ENCODE measurements at places on chromosomes 3 and 15. TPM values are rescaled to one million over a fixed set of nuclear protein-coding genes. Genes with fewer than 3 reads are reported as not detected.

DNA sequence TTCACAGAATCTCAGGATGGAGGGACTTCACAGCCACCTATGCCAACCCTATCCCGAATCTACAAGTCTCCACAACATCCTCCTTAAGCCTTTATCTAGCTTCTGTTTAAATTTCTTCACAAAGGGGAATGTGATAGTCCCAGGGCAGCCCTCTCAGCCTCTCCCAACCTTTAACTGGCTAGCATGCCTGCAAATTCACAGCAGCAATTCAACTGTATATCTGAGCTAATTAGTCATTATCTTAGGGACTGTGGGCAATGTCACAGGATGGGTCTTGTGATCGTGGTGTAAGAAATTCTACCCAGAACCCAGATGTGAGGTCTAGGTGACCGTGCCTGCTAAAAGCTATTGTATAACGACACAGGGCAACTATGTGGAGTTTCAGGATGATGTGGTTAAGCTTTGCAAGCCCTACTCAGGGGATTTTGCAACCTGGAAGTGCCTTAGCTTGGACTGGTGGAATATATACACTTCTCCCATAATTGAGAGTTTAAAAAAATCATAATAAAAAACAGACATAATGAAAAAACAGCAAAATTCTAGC lies 65.5 kb upstream of the FBN1 start:
- peak; percentile 32 for DNase-seq

The PAQR9 gene
- not detected for total RNA-seq

GRCh38 chr15:83115410-83115809 lies 8.0 kb downstream of the TM6SF1 start:
- no peak for DNase-seq

The NLGN1 gene
- under 0.01 TPM for total RNA-seq

The ERICH6 gene
- total RNA-seq: not detected

DNA sequence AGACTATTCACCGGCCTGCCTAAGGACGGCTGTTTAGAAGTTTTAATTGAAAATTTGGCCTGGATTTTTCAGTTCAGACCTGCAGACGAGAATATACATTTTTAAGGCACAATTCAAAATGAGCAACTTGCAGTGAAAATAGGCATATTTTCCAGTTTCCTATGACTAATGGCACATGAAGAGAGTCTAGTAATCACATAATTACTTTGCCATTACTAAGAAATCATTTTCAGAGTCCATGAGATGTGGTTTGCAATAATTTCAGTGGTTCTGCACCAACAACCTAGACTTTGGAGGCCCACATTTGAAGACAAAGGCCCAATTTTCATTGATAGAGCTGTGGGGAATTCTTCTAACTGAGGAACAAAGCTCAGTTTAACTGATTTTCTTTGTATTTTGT lies 205.3 kb downstream of the SOX2 start:
- no peak for DNase-seq

The SLC35G2 gene
- 6.0 TPM for total RNA-seq

DNA sequence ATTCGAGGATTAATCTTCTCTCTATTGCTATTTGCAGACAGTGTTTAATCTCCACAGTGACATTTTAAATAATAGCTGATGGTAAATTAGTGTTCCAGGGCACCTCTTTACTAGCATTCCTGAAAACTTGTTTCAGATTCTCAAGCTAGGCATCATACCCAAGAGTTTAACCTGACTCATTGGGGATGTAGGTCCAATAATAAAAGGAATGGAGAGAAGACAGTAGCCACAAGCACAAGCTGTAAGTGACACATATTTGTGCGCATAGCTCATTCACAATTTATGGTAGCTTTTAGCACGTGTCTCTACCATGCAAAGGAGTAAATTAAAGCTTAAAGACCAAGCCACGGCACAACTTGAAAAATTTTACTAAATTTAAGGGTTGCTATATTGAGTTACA lies 171.3 kb upstream of the FAM3D start:
- peak; percentile 6 for DNase-seq

DNA sequence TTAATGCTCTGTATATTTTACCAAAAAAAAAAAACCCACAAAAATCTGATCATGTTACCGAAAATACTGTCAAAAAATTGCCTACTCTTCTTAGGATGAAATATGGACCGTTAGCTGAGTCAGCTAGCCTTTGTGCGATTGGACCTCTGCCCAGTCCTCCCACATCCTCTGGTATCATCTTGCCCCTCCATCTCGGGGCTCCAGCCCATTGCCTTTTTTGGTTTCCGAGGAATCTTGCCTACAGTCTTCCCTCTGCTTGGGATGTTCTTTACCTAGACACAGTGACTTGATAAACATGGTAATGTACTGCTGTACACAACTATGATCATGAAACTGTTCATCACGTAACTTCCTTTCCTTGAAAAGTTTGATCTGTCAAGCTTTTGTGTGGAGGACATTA lies 371.4 kb downstream of the SV2B start:
- DNase-seq: no peak

The CYP8B1 gene
- total RNA-seq: not detected

- DNase-seq: no peak
Measured at GRCh38 chr3:18355832-18356231, 69.3 kb downstream of the SATB1 start.

DNA sequence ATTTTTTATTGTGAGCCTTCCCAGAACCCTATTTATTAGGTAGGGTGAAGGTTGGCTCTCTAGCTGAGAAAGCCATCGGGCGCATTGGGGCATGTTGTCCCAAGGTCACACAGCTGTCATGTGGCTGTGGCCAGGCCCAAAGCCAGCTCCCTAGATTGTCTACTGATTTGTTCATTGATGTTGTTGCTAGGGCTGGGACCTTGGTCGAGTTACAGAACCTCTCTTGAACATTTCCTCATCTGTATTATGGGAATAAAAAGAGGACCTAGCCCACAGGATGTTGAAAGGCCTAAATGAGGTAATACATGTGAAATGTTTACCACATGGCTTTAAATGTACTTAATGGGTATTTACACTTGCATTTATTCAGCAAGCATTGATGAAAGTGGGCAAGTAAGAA lies 252.5 kb downstream of the SUCLG2 start:
- no peak for DNase-seq

DNA sequence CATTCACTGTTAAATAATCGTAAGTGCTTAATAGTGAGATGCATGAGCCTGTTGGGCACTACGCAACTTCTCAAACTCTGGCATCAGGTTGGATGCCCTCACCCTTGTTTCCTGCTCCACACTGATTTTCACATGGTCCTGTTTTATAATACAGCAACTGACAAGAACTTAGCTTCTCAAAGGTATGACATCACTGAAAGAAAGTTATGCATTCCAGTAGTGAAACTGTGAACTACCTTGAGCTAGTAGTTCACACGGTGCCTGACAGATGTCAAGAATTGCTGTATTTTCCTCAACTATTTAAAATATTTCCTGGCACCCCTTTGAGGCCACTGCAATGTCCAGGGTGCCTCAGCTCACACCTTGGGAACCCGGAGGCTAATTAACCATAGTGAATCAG lies 327.5 kb downstream of the RORA start:
- DNase-seq: no peak

DNA sequence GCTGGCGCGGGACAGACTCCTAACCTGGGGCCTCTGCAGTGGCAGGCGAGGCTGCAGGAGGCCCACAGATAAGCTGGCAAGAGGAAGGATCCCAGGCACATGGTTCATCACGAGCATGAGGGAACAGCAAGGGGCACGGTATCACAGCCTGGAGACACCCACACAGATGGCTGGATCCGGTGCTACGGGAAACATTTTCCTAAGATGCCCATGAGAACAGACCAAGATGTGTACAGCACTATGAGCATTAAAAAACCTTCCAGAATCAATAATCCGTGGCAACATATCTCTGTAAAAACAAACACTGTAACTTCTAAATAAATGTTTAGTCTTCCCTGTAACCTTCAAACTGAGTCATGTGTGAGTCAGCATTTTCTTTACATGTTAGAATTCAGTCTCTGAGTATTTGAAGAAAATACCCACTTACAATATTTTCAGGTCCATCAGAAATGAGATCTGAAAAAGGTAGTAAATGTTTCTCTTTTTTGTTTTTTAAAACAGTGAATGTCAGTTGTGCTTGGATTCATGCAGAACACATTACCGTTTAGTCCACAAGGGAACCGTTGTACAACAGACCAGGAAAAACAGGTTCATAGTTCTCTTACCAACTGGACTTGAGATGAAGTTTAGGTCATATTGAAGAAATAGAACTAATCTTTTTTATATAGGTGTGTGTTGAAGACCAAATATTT lies 75.9 kb downstream of the BOC start:
- peak; percentile 71 for DNase-seq

DNA sequence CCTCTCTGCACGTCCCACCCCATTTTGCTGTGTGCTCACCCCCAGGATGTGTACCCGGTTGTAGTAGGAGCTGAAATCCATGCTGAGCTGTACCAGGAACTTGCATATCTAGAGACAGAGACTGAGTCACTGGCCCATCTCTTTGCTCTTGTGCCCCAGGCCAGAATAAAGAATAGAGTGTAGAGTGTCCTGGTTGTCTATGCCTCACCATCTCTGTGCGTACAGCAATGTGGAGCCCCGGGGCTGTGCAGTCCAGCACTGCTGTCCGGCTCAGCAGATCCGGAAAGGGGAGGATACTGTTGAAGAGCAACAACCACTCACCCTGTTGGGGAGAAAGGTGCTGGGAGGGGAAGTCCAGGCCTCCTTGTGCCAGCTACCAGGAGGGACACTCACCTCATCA lies 2.6 kb downstream of the DALRD3 start:
- DNase-seq: no peak

DNA sequence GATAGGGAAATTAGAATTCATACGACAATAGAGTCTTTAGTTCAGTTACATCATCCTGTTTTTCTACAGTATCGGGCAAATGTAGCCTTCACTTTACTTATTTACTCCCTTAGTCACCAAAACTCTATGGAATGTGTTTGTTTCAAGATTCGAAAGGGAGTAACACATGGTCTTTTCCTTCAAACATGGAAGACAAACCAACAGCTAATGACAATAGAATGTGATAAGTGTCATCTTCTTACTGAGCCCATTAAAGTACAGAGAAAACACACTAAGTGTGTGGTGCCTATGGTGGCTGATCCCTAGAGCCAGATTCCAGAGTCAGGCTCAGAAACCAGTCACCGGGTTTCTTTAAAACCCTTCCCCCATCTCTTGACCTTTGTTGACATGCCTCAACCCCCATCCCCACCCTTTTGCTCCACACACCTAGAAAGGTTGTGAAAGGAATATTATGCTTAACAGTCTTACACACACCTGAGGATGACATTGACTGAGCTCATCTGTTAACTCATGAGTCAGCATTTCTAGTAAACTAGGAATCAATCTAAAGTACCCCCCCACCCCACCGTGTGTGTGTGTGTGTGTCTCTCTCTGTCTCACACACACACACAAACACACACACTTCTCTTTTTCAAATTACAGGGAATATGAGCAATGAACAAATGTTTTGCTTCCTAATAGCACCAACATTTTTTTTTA lies 549.6 kb upstream of the CCDC54 start:
- peak; percentile 38 for DNase-seq

DNA sequence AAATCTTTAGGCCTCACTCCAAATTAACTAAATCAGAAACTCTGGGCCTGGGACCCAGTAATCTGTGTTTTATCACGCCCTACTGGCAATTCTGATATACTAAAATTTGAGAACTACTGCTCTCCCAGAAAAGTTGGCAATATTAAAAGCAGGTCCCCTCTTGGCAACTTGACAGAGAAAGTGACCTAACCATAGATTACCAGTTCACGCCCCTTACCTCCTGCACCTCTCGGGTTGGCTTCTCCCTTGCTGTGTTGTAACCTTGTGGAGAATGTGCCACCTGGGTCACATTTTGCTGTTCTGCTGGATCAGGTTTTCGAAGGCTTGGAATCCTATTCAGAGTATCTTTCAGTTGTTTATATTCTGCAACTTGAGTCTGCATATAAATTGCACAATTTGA lies 59.1 kb downstream of the GOLIM4 start:
- DNase-seq: no peak

- DNase-seq: no peak
Measured at GRCh38 chr3:129341331-129342141, 62.9 kb downstream of the HMCES start.

GRCh38 chr15:69727121-69727924 lies 274.7 kb downstream of the RPLP1 start:
- no peak for DNase-seq

The IMPG2 gene
- total RNA-seq: 0.19 TPM

DNA sequence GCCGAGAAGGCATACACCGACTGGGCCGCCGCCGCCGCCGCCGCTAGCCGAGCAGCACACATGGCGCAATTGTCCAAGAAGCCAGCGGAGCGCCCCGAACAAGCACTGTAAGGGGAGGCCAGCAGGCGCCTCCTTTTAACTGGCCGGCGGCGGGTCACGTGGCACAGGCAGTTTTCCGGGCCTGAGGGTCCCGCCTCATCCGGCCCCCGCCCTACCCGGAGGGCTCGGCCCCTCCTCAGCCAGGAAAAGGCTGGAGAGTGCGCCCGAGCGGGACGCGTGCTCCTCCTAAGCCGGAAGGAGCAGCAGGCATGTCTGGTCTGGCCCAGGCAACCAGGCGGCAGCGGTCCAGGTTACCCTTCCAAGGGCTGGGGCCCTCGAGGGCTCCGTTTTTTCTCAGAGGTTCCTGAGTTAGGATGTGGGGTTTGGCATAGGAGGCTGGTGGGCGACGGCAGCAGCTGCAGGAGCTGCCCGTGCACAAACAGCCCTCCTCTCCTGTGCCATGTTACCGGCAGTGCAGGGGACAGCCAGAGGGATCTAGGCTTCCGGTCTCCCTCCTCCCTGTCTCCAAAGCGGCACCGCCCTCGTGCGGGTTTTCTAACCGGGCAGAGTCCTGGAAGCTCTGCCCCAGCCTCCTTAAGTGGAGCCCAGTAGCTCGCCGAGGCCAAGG lies at the start of gene GPX1:
GPX1 (minus strand) TSS at position 137 of the 667 bp plus-strand sequence; CDS start at position 62, 75 bp downstream.
- peak; percentile 97 for DNase-seq

DNA sequence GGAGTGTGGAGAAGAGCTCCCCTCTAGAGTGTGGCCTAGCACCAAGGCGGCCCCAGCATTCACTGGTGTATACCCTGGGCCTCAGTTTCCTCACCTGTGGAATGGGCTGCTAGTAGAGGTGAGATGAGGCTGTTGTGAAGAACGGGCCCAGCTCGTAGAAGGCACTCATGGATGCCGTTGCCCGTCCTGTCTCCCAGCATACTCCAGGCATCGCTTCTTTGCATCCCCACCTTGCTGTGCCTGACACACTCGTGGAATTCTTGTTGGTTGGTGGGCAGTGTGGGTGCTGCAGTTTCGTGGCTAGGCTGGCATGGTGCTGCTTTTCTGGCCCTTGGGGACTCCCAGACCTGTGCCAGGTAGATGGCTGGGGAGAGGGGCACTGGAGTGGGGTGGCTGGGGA lies 76.7 kb downstream of the SMAD6 start:
- no peak for DNase-seq

- no peak for DNase-seq
Measured at GRCh38 chr3:30500666-30501399, 105.6 kb upstream of the TGFBR2 start.
